ENCODE measurements at places on chromosomes 7 and 10.

DNA sequence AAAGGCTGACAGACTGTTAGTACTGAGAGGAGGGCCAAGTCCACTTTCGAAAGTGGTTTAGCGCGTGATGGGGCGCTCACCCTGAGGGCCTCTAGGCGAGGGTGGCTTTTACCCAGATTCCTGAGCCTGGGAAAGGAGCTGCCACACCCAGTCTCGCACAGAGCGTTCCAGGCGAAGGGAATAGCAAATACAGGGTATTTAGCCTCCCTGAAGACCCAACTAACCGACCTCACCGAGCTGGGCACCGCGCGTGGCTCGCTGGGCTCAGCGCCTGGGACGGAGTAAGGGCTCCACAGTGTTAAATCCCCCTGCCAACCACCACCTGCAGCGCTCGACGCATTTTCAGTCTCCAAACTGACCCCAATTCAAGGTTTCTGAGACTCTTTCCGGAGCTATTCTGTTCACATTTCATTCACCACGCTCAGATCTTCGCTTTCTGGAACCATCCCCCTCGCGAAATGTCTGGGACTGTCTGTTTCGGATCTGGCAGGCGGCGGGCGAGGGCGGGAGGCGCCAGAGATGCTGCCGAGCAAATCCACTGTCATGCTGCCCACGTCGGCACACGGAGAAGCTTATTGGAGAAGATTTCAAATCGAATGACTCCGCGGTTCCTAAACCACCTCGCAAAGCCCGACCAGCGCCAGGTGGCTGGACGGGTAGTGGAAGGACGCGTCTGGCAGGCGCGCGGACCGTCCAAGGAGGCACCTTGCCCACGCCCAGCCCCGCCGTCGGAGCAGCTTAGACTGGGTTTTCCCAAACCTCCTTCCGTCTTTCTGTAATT is 1.4 kb upstream of the OSBPL3 start:
- peak; percentile 9 for DNase-seq

- no peak for DNase-seq
These were observed 13.6 kb upstream of the TRIM8 start for GRCh38 chr10:102630663-102631062.

DNA sequence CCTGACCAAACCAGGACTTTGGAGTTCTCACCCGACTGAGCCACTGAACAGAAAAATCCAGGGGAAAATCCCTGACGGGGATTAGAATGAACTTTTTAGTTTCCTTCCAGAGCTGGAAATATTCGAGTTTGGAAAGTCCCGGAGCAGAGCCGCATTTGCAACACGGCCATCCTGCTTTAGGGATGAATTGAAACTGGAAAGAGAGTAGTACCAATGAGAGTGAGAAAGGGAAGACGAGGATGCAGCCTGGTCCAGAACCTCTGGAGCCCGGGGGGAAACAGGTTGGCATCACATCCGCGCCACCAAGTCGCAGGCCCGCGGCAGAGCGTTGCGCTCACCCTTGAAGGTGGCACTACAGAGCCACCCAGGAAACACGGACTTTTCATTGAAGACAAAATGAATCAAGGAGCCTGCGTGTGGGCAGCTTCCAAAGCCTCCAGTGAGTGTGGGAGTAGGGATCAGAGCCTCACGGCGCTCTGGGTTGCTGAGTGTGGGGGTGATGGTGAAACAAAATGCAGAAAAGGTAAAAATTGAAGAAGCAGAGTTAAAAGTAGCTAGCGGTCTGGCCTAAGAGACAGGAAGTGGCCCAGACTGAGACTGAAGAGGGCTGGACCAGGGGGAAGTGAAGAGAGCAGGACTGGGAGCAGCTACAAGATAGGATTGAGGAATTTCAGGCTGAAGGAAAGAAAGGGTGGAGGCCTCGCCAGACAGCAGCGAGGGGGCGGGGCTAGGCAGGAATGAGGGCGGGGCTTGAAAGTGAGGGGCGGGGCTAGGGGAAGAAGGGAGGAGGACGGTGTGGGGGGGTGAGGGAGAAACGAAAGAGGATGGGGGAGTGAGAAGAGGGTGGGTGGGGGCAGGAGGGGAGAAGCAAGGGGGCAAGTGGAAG is 1.8 kb downstream of the SMURF1 start:
- DNase-seq: no peak

DNA sequence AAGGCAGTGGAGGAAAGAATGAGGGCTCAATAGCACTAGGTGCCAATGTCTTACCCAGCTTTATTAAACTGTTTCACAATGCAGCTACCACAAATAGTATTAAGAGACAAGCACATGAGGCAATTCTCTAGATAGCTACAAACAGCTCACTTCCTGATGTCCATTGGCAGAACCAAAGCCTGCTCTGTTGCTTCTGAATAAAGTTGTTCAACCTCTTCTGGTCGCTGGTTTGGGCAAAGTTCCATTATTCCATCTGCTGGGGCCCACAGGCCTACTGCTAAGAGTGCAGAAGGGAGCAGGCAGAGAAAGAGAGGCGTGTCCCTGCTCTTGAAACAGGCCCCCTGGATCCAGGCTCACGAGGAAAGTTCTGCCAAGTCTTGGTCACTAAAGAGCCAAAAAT is 173.9 kb downstream of the ZNF438 start:
- DNase-seq: peak; percentile 61

- no peak for DNase-seq
These were observed 136.4 kb downstream of the RPS24 start for GRCh38 chr10:78170026-78170475.

- no peak for DNase-seq
These were observed 103.5 kb upstream of the CELF2 start for GRCh38 chr10:10914144-10914543.

- DNase-seq: no peak
These were observed 105.7 kb upstream of the INHBA start for GRCh38 chr7:41808541-41808940.

GRCh38 chr10:6701289-6701688 is 121.2 kb upstream of the PRKCQ start:
- DNase-seq: no peak

GRCh38 chr7:78006063-78006755 is 207.6 kb downstream of the PHTF2 start:
- no peak for DNase-seq

- DNase-seq: no peak
These were observed 4.4 kb downstream of the TACR2 start for GRCh38 chr10:69412232-69412790.

DNA sequence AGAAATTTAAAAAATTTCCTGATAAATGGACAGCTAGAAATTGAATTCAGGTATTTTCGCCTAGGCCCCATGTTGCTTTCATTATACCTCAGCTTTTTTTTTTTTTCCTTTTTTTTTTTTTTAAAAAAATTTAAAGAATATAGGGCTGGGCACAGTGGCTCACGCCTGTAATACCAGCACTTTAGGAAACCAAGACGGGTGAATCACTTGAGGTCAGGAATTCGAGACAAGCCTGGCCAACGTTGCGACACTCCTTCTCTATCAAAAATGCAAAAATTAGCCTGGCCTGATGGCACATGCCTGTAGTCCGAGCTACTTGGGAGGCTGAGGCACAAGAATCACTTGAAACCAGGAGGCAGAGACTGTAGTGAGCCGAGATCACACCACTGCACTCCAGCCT is 334.0 kb downstream of the SORCS1 start:
- peak; percentile 52 for DNase-seq

DNA sequence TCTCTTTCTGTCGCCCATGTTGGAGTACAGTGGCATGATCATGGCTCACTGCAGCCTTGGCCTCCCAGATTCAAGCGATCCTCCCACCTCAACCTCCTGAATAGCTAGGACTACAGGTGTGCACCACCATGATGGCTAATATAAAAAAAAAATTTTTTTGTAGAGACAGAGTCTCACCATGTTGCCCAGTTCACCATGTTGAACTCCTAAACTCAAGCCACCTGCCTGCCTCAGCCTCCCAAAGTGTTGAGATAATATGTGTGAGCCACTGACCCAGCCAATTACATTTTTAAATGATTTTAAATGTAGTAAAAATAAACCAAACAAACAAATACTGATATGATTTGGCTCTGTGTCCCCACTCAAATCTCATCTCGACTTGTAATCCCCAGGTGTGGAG is 101.7 kb upstream of the LEP start:
- DNase-seq: no peak

DNA sequence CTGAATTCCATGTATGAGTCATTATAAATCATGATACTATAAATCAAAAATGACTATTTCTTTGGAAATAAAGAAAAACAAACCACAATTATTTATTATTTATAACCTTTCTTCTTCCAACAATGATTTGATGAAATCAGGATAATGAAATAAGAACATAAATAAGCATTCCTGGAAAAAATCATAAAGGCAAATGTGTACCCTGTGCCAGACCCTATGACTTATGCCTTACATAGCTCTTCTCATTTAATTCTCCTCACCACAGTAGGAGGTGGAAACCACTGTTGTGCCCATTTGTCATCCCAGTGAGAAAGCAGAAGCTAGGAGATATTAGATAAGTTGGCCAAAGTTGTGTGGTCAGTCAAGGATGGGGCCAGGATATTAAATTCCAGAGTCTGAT is 255.1 kb downstream of the DOCK4 start:
- DNase-seq: no peak

DNA sequence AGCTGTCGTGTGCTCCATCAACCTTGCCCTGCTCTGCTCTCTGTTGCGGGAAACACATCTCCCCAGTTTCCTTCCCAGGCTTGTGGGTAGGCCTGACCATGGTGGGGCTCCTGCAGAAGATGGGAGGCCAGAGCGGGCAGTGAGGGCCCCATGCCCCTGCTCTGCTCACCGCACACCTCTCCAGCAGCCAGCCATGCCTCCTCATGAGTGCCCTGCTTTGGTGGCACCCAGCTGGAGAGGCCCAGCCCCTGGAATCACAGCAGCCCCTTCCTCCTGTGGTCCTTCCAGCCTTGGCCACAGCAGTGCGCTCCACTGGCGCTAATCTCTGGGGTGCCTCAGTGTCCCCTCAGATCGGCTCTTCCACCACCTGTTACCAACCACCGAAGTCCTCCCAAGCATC is 4.2 kb upstream of the OPN4 start:
- no peak for DNase-seq

DNA sequence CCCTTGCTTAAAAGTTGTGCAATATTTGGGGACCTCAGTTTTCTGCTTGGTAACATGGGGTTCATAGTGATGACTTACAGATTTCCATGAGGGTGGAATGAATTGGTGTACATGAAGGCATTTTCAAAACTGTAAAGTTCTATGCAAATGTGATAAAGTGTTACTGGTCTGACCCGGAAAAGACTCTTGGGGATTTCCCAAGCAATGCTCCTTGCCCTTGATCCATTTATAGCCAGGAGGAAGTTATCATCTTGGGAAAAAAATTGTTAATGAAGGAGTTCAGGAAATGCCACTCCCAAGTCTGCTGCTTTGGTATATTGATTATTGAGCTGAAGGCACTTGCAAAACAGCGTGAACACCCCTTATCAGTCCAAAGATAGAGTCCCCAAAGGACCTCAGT is 96.3 kb upstream of the ZPBP start:
- no peak for DNase-seq

DNA sequence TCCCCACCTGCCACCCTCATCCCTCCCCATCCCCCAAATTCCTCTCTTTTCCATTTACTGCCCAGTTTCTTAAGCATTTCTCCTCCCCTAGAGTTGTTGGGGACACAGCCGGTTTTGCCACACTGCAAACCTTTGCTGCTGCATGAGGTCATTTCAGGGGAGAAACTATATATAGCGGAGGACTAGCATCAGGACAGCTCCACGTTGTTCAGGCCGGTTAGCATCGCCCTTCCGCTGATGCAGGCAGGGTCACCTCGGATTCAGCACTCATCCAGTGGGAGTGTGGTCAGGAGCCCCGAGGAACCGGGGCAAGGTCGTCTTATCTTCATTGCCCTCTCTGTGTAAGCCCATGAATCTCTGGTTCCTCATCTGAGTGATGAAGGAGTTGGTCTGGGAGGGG is 15.6 kb downstream of the UBTD1 start:
- DNase-seq: no peak

GRCh38 chr10:66252986-66253385 is 672.9 kb upstream of the LRRTM3 start:
- DNase-seq: no peak

DNA sequence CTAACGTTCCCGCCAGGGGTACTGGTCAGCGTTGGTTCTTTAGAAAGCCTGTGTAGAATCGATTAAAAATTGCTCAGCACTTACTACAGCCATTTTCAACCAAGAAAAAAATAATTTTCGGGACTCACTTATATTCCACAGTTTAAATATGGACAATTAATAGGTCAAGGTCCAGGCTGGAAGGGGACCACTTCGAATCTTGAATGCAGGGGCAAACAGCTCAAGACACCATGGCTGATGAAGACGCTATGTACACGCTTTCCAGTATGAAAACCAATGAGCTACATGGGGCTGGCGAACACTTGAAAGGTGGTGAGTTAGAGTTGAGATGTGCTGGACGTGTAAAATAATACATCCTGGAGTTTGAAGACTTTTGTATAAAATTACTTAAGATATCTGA is 87.2 kb downstream of the PRKCQ start:
- DNase-seq: no peak

- no peak for DNase-seq
These were observed 50.0 kb upstream of the PITRM1 start for GRCh38 chr10:3222626-3223025.

DNA sequence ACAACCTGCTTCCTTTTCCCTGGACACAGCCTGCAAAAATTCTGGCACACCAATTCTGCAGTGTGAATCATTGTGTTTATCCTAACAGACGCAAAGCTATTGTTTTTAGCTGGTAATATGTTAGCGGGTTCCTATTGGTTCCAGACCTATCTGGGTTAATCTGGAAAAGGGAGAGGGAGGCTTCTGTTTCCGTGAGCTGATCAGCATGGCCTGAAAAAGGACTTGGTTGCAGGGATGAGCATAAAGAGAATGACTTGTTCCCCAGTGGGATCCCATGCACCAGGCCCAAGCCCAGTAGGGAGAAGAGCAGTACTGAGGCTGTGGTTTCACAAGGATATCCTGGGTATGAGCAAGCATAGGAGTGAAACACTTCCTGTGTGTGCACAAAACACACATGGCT is 78.4 kb downstream of the PDE1C start:
- DNase-seq: no peak

DNA sequence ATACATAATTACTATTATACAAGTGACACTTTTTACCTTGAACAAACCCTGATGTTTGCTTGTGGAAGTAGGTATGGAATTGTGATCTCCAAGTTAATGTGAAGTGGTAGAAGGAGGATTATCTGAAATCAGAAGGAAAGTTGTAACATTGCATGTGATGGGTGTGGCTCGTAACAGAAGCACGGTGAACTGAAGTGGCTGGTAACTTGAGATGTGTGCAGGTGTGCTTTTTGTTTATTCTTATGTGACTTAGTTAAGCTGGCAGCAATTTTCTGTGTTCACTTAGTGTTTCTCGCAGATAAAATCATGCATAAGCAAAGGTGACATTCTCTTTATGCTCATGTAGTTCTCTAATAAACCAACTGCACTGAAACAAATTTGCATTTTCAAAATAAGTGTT is 82.3 kb downstream of the ZEB1 start:
- no peak for DNase-seq

DNA sequence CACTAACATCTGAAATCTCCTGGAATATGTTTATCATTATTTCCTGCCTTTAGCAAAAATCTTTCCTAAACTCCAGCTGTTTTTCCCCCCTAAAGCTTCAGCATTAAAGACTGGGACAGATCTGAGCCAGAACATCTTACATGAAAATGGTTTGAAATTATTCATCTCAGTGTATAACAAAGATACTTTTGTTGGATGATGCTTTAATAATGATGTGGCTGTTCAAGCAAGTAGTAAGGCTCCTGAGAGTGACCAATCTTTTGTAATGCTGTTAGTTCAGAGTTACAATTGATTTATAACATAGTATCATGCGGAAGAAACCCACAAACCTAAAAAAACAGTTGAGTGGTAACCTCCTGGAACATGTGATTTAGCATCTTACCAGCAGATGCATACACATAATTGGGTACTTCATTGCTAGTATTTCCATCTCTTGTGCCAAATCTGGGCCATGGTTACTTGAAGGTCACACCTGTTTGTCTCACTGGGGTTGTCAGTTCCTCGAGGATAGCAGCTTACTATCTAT is 1.5 kb downstream of the BZW2 start:
- DNase-seq: no peak
